Fibroblast of pulmonary artery (primary cell): ENCODE measurements at places on chromosomes 4 and X.
A peak's percentile ranks its signal among the peaks of the same experiment; 100 is the strongest.

DNA sequence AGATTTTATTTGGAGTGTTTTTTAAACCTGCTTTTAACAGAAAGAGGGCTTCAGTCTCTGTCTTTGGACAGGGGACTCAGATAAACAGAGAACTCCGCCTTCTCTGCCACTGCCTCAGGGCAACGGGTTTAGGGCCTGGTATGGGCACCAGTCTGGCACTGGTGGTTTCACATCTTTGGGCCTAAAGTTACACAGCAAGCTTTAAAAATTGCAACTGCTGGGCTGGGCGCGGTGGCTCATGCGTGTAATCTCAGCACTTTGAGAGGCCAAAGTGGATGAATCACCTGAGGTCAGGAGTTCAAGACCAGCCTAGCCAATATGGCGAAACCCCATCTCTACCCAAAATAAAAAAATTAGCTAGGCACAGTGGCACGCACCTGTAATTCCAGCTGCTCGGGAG lies 10.3 kb upstream of the NAT8L start:
- DNase-seq = no peak

DNA sequence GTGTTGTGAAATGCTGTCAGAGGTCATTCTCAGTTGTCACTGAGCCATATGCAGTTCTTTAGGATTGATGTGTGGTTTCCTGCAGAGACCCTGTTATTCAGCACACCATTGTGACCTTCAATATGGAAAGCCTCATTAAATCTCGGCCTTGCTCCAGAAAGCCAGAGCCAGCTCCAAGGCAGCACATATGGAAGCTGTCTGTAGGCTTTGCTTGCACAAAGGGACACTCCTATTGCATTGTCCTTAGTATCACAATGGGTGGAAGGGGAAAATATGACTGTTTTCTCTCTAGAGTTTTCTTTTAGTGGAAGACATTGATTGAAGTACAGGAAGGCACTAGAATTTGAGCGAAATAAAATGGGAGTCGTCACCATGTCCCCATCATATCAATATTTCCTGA lies 179.0 kb downstream of the CEP135 start:
- DNase-seq = peak; percentile 79

- DNase-seq = no peak
Observed at GRCh38 chrX:1534301-1535168, 2.5 kb downstream of the P2RY8 start.

GRCh38 chr4:80196259-80196921 lies 913 bp upstream of the PRDM8 start:
- no peak for DNase-seq

DNA sequence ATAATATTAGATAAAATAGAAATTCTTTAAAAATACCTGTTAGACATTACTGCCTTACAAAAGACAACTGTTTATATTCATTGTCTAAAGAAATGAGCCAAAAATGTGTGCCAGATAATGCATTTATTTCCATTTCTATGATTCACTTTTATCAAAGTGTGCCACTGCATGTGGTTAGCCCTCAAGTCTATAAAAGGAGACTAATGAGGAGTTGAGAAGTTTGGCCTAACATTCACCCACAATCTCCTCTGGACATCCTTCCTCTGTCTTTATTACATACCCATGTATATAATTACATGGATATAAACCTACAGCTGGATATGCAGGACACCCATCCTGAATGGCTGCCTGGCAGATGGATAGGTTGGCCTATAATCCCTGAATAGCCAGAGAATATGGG lies 42.6 kb upstream of the PDE5A start:
- no peak for DNase-seq
